Stimulated activated CD4-positive, alpha-beta T cell treated with anti-CD3 and anti-CD28 coated beads, TNF-alpha, amount 100 ng/mL, for 4 hours (primary cell): ENCODE measurements at places on chromosomes 3 and 15.

GRCh38 chr15:38461066-38461833 is 7.3 kb downstream of the FAM98B start:
- DNase-seq = no peak

DNA sequence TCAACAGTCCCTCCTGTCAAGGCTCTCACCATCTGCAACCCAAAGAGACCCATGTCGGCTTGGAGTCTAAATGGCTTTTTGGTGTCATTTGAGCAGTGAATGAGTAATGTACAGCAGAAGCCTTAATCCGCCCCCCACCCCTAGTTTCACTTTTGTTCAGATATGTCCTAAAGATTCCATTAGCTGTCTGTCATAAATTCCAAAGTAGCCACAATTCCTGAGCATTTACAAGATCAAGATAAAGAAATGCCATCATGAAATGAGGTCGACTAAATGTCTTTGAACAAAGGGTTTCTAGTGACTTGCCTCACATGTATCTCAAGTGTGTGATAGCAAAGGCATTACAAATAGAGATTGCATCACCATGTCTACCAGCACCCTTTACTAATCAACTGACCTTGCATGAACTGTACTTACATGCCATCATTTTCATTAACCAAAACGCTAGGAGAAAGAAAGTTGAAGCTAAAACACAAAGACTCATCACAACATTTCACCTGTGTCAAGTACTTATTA is 123.8 kb upstream of the PHLDB2 start:
- DNase-seq = no peak

DNA sequence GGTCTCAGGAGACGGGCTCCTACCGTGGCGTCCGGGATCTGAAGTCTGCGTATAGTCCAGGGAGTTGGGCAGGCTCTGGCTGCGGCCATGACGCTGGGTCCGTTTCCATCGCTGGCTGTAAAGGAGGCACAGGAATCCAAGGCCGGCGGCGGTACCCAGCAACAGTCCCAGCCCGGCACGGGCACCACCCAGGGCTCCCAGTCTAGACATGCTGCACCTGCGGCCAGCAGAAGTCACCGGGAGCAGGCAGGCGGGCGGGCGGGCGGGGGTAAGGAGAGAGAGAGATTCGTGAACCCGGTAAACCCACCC is 526 bp downstream of the RMDN3 start:
- DNase-seq = no peak

- DNase-seq = no peak
Observed at GRCh38 chr3:183372911-183373310, 55.5 kb downstream of the MCF2L2 start.

GRCh38 chr3:104396974-104397669 is 969.6 kb upstream of the ALCAM start:
- DNase-seq = no peak

- DNase-seq = no peak
Observed at GRCh38 chr3:143124601-143125520, 5.3 kb downstream of the CHST2 start.

DNA sequence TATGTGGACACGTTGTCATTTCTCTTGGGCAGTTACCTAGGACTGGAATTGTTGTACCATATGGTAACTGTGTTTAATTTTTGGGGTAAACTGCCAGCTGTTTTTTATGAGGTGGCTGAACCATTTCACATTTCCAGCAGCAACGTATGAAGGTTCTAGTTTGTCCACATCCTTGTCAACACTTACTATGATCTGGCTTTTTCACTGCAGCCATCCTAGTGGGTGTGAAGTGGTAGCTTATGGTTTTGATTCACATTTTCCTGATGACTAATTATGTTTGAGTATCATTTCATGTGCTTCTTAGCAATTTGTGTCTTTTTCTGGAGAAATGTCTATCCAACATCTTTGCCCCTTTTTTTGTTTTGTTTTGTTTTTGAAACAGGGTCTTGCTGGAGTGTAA is 96.2 kb downstream of the VGLL4 start:
- no peak for DNase-seq

GRCh38 chr15:62807539-62808130 is 234.9 kb upstream of the TPM1 start:
- DNase-seq = no peak

DNA sequence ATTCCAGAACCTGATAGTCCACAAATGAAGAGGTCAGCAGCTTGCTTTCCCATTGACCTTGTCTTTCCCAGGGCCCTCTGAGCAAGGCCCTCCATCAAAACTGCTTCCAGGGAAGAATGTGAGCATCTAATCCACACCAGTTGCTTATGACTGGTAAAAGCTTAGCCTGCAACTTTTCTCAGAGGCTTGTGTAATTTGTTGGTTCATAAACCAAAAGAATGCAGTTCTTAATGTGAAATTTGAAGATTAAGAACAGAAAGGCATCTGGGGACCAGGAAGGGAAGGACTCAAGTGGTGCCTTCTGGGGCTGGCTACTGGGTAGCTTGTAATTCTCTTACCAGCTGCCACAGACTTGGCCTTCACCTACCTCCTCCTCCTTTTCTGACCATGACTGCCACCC is 60.9 kb upstream of the EIF1B start:
- no peak for DNase-seq

- no peak for DNase-seq
Observed at GRCh38 chr3:133753107-133753778, 7.0 kb downstream of the TF start.

DNA sequence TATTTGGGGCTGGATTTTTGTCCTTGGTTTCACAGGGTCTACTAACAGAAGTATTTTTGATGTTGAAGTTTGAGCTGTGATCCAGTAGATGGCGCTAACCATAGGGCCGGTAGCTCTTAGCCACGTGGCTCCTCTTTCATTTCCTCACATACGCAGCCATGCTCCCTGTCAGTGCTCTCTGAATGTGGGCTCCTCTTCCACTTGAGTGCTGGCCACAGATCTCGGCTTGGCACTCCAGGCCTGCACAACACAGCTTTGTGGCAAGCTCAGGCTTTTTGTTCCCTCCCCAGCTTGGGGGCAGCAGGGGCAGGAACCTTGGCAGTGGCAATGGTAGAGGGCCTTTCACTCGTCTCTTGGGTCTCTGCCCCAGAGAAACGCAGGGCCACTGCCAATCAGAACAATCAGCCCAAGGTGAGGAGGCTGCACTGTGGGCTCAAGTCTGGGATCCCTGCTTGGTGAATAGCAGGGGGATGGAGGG is 18.6 kb upstream of the DNAAF4 start:
- no peak for DNase-seq

DNA sequence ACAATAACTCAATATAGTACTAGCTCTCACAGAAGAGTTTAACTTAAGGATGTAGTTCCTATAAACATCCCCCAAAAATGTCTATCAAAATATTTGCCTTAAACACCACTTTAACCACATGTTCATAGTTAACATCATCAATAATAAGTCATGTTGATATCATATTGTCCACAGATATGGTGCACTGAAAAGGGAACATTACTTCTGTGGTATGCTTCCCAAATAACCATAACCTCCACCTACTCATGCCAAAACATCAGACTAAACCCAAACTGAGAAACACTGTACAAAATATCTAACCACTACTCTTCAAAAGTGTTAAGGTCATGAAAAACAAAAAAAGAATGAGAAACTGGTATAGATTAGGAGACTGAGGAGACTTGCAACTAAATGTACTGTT is 32.9 kb downstream of the SLC4A7 start:
- DNase-seq = no peak

GRCh38 chr3:181797431-181797830 is 85.7 kb downstream of the SOX2 start:
- no peak for DNase-seq

GRCh38 chr3:50347187-50347813 is 1.8 kb upstream of the ZMYND10 start:
- DNase-seq = no peak
